Astrocyte of the hippocampus (primary cell): ENCODE measurements at places on chromosomes 12 and 14.
A peak's percentile ranks its signal among the peaks of the same experiment; 100 is the strongest.

- no peak for DNase-seq
These were observed 274.4 kb upstream of the USP15 start for GRCh38 chr12:61985830-61986229.

DNA sequence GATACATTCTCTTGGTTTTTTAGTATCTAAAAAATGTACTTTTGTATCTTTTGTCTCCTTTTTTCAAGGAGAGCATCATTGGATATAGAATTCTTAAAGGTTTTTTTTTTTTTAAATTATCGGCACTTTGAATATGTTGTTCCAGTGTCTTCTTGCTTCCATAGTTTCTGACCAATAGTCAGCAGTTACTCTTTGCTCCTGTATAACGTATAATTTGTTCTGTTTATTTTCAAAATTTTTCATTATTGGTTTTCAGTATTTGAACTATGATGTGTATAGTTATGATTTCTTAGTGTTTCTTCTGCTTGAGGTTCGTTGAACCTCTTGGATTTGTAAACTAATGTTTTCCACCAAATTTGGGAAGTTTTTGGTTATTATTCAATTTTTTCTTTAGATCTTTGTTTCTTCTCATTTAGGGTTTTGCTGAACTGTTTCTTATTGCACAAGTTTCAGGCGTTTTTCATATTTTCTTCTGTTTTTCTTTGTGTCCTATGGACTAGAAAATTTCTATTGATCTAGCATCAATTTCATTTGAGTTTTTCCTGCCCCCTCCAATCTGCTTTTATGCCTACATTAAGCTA is 93.9 kb downstream of the PLBD1 start:
- DNase-seq: peak; percentile 10

DNA sequence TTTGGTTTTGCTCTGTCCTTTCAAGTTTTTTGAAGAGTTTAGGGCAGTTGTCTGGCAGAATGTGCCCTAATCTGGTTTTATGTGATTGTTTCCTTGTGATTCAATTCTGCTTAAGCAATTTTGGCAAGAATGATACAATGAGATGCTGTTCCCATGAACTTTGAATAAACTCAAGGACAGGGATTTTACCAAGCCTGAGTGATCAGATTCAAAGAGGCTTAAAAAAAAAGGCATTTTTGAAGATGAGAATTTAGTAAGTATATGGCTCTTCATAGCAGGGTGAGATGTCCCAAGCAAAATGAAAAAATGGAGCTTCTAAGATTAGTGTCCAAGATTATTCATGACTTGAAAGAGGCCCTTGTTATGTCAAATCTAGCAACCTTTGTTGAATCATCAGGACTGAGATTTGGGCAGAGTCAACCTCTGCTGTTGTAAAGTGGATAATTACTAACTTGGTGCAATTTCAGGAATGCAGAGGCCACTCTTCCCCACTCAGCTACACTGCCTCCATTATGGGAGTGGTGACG is 180.6 kb upstream of the NUDT4 start:
- peak; percentile 60 for DNase-seq

- DNase-seq: no peak
These were observed 369.4 kb downstream of the GALC start for GRCh38 chr14:87623616-87624015.

GRCh38 chr12:1859643-1860042 is 39.3 kb downstream of the LRTM2 start:
- DNase-seq: no peak

DNA sequence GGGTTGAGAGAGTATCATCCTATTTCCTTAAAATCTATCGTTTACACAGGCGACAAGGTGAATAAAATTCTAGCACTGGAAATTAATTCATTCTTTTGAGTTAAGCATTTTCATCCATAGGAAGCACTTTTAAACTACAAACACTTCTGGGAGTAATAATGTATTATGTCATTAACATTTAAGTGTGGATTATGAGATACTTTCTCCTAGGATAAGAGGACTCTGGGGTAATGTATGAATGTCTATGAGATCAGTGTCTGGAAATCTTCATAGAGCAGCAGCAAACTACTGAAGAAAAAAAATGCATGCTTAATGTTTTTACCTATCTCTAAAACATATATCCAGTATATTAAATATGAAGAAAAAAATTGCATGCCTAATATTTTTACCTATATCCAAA is 86.9 kb downstream of the EPS8 start:
- no peak for DNase-seq

DNA sequence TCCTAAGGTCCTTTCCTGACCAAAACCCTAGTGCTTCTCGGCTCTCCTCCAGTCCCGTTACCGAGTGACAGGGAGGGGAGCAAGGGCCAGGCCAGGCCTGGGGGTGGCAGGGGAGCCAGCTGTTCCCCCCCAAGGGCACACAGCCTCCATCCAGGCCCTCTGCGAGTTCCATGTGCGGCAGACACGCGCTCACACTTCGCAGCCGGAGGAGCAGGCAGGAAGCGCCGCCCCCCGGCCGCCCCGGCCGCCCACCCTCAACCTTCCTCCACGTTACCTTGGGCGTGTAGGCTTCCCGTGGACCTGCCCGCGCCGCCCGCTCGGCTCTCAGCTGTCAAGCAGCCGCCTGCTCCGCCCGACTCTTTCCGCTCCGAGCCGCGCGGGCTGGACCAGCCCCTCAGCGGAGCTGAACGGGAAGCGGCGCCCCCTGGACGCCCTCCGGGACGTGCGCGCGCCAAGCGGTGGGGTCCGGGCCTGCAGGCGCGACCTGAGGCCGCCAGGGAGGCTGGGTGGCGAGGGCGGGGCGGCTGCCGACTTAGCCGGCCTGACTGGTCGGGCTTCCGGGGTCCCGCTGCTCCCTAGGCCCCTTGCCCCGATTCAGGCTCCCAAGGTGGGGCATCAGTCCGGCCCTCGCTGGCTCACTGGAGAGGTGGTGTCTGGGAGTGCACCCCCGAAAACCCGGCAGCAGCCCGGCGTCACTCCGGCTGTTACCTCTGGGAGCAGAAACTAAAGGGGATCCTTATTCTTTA is at the start of gene CRACR2A:
CRACR2A (minus strand) TSS at position 369 of the 746 bp plus-strand sequence. CDS start 56,110 bp downstream, outside the sequence.
- DNase-seq: peak; percentile 80

- no peak for DNase-seq
These were observed 502.3 kb downstream of the AACS start for GRCh38 chr12:125567581-125567980.

GRCh38 chr14:74488786-74489397 is 4.2 kb downstream of the NPC2 start:
- DNase-seq: peak; percentile 51

DNA sequence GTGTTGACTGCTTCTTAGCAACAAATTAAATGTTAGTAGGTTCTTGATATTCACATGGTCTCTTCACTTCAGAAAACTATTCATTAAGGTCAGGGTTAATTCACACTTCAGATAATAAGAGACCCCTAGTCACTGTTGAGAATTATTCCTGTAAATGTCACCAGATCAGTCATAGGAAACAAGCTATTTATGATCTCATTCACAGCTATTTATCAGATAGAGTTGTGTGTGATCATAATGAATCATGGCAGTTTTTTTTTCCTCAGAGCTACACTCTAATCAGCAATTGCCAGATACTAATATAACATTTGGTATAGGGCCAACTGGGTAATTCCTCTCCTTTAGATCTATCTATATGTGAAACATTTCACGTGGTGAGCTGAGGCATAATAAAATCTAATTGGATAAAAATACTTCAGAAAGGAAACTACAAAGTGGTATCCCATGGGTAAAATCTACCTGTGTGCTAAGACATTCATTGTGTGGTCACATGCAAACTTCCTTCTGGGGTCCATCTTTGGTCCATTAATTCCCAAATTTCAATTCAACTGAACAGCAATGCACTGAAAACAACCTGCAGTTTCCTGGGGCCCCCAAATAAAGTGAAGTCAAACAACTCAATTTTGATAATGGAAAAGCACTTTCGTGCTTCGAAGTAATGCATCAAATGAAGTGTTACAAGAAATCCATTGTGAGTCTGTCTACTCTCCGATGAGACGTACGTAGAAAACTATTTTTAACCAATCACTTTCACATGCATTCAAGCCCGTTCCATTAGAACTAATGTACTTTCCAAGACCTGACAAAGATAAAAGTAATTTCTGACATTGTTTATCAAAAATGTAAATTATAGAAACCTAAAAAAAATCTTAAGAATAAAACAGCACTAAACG is 197.0 kb downstream of the ACSS3 start:
- DNase-seq: peak; percentile 20

DNA sequence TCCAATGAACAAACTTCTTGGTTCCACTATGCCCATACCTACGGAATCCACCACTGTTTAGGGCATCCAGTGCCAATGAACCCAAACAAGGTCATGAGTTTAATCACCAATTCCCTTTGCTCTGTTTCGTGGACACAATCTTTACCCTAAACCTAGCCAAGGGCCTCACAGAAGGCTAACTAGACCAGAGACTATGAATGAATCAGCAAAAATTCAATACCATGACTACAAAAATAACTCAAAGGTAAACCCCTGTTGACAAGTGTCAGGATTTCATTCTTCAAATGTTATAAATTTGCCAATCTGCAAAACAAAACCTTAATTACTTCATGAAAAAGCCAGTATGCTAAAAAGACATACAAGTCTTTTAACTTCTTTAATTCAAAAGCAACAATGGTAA is 96.7 kb downstream of the CEP128 start:
- no peak for DNase-seq

- no peak for DNase-seq
These were observed 371.7 kb downstream of the TMEM132D start for GRCh38 chr12:129532082-129532481.

DNA sequence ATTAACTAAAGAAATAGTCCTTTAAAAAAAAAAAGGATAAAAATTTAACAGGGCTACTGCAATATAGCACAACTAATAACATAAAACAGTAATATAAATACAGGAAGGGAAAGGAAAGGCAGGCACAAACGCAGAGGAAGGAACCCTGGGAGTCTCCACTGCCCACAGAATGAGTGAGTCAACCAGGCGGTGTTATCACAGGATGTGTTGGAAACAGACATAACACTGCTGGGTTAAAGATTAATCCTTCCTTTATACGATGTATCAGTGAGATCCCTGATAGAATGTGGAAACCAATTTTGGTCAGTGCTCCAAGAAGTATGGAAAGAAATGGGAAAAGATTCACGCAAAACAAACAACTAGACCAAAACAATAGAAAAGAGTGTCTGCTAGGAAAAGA is 47.9 kb downstream of the FGD6 start:
- peak; percentile 75 for DNase-seq

DNA sequence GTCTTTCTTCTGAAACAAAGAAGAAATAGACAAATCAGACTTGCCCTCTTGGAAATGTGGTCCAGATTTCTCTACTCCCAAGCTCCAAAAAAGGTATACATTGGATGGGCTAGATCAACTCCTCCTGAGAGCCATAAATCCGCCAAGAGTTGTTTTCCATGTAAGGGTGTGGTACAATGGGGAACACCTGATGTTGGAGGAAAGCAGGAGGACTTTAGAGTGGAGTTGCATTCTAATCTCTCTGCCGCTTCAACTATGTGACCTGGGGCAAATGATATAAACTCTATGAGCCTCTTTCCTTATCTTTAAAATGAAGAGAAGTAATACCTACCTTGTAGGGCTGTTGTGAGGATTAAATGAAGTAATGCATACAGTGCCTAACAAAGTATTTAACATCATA is 101.6 kb downstream of the RMST start:
- DNase-seq: no peak

- no peak for DNase-seq
These were observed 21.3 kb upstream of the SERPINA6 start for GRCh38 chr14:94344389-94344788.

DNA sequence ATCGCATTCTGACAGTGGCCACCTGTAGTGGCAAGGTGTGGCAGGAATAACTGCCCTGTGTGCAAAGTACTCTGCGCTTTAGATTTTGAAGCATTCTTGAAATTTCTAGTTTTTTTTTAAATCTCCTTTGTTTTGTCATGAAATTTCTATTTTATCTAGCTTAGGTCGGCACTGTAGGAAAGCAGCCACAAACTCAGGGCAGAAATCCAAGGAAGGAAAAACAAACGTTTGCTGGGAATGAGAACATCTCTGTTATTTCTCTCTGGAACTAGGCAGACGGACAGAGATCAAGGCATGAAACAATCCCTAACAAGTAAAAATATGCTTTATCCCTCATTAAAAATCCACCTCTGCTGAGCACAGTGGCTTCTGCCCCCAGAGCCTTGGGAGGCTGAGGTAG is 1.3 kb upstream of the NR2C1 start:
- peak; percentile 78 for DNase-seq

GRCh38 chr12:129911428-129912049 is 7.7 kb upstream of the TMEM132D start:
- peak; percentile 84 for DNase-seq

- no peak for DNase-seq
These were observed 67.1 kb upstream of the CCND2 start for GRCh38 chr12:4206470-4206869.

DNA sequence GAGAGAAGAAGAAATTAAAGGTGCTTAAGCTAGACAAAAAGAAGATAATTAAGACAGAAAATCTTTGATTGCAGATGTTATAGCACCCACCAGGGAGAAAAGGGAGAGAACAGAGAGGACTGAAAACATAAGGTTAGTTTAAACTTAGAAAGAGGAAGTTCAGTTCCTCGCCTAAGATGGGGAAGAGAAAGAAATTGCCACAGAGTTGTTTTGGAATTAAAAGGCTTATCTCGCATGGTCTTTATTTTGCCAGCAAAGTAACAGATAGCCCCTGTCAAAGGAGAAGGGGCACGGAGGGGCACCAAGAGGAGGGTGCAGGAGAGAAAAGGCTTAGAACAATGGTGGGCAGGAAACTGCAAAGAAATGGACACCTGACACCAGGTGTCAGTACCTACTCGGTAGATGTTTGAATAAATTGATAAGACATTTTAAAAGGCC is 17.8 kb upstream of the OXA1L start:
- DNase-seq: no peak
